ENCODE measurements at places on chromosomes 7 and 10.

DNA sequence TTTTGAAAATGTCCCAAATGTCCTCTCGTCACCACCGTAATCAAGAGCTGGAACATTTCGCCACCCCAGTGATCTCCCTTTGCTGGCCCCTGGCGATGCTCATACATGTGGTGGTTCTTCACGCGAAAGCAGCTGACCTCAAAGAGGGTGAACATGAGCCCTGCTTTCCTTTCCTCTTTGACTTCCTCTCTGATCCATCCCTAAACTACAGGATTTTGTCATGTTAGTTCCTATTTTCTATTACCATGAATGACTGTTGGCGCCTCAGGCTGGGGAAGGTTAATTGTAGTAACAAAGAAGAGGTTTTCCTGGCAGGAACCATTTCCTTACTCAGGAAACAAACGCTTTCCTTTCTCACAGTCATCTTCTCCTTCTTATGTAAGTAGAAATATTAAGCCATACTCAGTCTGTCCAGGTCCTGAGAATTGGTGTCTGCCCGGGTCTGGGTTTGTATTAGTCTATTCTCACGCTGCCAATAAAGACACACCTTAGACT, 114.5 kb downstream of the INSYN2A start:
- peak; percentile 9 for DNase-seq

DNA sequence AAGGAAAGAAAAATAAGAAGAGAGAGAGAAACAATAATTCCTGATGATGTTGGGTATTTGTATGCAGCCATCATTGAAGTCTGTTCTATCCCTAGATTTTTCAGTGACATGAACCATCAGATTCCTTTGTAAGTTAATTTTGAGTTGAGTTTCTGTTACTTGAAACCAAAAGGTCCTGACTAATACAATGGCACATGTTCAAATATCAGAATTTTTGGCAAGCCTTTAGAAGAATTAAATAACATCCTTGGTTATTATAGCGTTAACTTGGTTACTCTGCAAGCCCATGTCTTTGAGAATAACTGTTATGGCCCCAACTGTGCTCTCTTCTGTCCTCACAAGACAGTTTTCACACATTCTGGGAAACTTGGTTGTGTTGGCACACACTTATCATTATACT, 66.5 kb downstream of the SYPL1 start:
- DNase-seq = no peak

- no peak for DNase-seq
Observed at GRCh38 chr7:87083865-87084519, 24.5 kb upstream of the ELAPOR2 start.

GRCh38 chr10:55630491-55631056, 730.5 kb downstream of the ZWINT start:
- DNase-seq = peak; percentile 19

DNA sequence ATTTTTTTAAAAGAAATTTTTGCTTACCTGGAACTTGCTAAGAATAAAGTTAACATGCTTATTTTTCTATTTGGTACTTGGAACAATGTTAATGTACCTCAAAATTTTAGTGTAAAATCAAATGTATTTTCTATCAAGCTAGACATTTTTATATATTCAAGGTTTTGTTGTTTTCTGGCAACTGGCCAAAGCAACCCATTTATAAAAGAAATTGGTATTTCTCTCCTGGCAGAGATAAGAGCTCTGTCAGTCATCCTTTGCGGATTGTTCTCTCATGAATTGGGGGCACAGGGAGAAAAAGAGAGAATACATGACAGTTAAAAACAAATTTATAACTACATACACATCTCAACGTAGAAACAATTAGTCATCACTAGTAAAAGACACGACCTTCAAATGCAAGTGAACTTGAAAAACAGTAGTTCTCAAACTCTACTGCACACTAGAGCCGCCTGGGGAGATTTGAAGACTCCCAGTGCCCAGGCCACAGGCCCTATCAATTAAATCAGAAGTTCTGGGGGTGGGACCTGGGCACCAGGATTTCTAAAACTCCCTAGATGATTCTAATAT, 152.4 kb upstream of the LAMB4 start:
- no peak for DNase-seq

- DNase-seq = peak; percentile 17
Observed at GRCh38 chr7:11858622-11859302, 26.8 kb upstream of the THSD7A start.

DNA sequence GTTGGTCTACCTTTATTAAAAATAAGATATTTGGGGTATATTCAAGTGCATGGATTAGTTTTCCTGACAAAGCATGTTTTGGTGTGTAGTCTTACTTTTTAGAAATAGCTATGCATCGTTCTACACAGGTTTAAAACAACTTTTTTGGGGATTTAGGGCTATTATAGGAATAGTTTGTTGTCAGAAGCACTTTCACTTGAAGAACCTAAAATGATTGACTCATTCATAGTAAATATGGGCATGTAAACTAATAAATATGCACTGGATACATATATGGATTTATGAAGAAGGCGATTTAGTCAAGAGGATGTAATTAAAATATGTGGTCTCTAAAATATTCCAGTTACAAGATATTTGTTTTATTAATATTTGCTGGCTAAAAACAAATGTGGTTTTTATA, 2.0 kb downstream of the ARL4A start:
- no peak for DNase-seq

DNA sequence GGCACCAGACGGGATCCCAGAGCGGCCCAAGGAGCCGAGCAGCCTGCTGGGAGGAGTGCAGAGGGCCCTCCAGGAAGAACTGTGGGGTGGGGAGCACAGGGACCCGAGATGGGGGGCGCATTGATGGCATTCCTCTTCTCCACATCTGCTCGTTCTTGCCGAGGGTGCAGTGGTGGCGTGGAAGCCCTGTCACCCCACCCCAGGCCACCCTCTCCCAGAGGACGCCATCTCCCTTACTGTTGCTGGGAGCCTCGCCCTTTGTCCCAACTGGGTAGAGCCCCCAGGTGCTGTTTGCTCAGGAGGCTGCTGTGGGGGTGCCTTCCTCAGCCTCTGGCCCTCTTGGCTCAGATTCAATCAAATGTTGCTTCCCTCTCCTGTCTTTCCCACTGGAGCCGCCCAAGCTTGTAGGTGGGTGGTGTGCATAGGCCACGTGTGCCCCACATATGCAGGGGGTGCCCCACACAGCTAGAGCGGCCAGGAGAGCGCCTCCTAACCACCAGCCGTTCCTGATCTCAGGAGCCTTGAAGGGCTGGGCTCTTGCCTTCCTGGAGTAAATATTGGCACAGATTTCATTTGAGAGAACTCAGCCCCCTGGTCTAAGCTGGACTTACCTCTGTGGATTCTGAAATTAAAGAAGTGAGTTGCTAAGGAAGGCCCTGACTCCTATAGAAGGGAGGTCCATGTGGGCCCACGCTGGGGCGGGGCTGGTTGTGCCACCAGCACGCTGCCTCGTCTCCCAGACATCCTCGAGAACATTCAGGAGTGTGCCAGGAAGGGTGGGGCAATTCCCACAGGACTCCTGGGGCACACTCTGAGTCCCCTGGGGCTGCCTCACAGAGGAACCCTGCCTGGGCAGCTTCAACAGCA, 39.2 kb downstream of the ZNF467 start:
- DNase-seq = no peak

DNA sequence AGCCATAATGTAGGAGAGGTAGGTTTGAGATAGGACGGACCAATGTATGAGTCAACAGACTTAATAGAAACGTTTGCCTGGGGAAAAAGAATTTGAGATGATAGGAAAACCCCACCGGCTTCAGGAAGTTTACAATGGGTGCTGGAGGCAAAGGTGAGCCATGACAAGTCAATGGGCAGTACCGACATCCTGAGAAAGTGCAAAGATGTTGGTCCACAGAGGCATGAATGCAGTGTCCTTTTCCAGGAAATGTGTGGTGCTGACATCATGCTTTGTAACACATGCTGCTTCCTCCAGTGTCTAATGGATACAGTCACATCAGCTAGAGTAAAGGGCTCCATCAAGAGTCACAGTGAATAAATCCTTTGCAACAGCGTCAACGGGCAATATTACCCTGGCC, 533.6 kb downstream of the INHBA start:
- no peak for DNase-seq

DNA sequence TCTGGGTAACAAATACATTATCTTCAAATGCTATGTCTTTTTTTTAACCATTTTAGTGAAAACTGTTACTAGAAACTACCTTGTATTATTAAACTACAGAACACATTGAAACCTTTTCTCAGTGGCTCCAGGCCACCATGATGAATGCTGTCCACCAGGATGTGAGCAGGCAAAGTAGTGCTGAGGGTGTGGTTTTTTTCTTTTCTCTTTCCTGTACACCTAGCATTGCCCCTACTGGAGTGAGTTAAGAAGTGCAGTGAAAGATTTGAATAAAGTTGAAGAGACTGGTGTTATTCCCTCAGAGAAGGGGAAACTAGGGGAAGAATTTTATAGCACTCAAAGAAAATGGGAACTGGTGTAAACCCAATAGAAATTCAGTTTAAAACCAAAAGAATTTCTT, 120.0 kb upstream of the SAMD8 start:
- no peak for DNase-seq

All from muscle of leg (tissue), 16 donors.